ENCODE measurements at places on chromosomes 4 and X. TPM values are rescaled to one million over a fixed set of nuclear protein-coding genes. Genes with fewer than 3 reads are reported as not detected.

Gene SLC9B1
- 0.08 TPM for total RNA-seq

Gene WDR1
- 209 TPM for total RNA-seq

Gene CLCN5
- total RNA-seq: 2.8 TPM

Gene SPARCL1
- not detected for total RNA-seq

Gene RNF150
- total RNA-seq: 0.08 TPM

Gene IBSP
- total RNA-seq: not detected

Gene NHS
- total RNA-seq: 3.7 TPM

Gene GLOD5
- total RNA-seq: not detected

Gene CEP135
- total RNA-seq: 2.1 TPM

Gene MAGEA2
- not detected for total RNA-seq
